ENCODE measurements at places on chromosomes 16 and 17.

GRCh38 chr16:51404386-51404785 lies 253.3 kb upstream of the SALL1 start:
- DNase-seq: no peak

DNA sequence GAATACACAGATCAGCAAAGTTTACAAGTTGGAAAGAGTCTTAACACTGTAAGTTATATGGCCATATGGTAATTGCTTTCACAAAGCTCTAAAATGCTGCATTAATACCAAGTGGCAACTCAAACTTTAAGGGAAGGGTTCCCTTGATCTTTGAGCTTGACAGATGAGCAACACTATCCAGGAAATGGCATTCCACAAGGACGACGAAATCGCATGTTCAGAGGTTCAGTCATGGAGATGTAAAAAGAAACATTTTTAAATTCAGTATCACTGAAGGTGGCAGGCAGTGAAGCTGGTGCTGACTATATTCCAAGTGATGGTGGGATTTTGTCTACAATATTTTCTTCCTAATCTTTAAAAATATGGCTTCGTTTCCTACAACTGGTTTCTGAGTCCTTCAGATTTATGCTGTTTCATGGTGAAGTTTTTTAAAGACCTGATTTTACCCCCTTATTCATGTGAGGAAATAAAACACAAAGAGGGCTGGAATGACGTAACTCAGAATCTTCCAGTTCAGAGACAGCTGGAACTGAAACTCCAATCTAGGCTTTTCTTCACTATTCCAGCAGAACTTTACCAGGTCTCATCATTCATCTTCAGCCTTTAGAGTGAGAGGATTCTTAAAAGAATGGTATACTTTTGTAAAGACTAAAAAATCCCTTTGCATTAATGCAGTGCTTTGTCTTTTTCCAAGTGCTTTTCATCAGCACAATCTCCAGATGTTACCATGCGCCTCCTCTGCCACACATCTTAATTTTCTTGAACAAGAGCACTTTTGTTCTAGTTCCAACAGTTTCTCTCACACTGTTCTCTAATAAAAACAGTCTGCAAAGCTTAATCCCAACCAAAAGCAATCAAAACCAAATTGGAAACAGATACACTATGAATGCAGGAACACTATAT lies 20.2 kb downstream of the CHCT1 start:
- no peak for DNase-seq

GRCh38 chr17:48617471-48618255 lies 2.6 kb upstream of the HOXB8 start:
- DNase-seq: no peak

DNA sequence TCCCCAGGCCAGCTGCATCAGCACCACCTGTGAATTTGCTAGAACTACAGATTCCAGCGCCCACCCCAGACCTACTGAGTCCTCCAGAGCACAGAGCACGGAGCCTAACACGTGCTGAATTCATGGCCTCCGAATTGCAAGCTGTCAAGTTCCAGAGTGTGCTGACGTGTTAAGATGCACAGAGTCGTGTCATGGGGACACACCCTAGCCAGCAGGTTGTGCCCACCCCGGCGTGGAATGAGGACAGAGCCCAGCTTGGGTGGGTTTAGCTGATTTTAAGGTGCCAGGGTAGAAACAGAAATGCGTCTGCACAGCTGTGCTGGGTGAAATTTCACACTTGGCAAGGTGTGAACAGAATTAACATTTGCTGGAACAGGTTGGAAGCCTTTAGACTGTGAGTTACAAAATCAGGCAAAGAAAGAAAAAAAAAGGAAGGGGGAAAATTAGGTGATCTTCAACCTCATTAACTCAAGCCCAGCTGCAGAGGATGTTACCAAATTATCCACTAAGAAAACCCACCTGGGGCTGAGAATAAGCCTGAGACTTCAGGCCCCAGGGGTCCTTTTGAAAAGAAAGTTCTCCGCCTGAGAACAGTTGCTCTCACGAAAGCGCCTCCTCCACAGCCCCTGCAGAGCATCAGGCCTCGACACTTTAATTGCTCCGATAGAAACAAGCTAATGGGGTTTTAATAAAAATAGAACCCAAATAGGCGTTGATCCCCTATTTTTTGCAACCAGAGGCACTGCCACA lies 27.1 kb downstream of the GINS3 start:
- no peak for DNase-seq

- no peak for DNase-seq
Measured at GRCh38 chr16:66459878-66460277, 32.8 kb downstream of the BEAN1 start.

DNA sequence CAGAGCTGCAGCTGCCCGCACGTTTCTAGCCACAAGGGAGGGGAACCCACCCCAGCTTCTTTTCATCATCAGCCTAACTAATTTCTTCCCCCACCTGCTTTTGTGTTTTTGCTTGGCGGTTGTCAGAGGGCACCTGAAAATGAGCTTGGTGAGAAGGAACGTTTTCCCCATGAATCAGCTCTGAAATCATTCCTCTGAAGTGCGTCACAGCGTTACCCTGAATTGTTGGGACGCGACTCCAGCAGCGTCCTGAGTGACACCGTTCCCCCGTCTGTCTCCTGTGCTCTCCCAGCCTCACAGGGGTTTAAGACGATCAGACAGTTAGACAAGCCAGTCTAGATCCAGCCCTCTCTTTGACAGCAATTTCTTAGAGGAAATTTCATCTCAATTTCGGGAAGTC lies 722.9 kb upstream of the EEF2KMT start:
- DNase-seq: no peak

- no peak for DNase-seq
Measured at GRCh38 chr16:70467608-70468007, 13.2 kb downstream of the FCSK start.

- DNase-seq: no peak
Measured at GRCh38 chr17:68133346-68134045, 98.0 kb downstream of the KPNA2 start.

DNA sequence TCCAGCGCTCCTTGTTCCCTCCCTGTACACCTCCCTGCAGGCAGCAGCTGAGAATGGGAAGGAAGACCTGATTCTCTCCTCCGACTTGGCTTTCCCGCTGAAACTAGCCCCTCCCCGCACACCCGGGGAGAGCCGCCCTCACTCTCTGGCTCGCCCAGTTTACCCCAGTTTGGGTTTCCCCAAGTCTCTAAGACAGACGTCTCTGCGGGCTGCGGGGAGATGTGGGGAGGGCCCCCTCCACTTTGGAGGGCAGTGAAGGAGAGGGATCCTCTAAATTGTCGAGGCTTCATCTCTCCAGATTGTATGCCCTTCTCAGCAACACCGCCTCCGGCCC lies 797 bp downstream of the GRB7 start:
- peak; percentile 33 for DNase-seq

All from stimulated activated CD8-positive, alpha-beta memory T cell treated with anti-CD3 and anti-CD28 coated beads, Interleukin-7, amount 100 ng/mL, for 4 hours (primary cell).